ENCODE measurements at places on chromosomes 6 and 20.

GRCh38 chr20:33560026-33560425 is 70.1 kb downstream of the CBFA2T2 start:
- DNase-seq: no peak

DNA sequence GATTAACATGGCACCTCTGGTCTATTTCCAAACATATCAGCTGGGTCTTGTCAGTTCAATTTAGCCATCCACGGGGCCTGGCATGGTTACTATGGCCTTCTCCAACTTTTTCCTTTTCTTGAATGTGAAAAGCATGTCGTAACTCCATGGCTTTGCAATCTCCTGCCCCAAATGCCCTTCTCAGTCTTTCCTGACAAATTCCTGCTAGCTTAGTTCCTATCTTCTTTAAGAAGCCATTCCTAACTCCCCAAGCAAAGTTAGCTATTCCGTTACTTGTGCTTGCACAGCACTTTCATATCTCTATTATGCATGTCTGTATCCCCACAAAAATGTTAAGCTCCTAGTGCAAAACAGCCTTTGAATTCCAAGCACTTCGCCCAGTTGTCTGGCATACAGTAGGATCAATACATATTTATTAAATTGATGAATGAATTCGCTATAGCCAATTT is 105.6 kb downstream of the AIG1 start:
- DNase-seq: no peak

DNA sequence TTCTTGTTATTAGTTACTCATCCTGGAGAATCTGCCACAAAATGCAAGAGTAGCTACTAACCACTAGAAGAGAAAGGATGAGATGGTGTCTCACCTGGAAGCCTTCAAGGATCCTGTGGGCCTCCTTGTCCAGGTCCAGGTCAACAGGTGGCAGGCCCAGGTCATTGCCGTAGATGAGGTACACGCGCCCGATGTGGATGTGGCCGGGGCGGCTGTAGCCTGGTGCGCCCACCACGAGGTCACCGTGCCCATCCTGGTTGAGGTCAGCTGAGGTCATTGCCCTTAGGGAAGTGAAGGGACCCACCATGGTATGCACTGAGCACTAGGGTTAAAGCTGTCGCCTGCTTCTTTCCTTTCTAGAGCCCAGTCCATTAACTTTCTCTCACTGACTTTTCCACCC is 35.5 kb downstream of the GPLD1 start:
- DNase-seq: no peak

DNA sequence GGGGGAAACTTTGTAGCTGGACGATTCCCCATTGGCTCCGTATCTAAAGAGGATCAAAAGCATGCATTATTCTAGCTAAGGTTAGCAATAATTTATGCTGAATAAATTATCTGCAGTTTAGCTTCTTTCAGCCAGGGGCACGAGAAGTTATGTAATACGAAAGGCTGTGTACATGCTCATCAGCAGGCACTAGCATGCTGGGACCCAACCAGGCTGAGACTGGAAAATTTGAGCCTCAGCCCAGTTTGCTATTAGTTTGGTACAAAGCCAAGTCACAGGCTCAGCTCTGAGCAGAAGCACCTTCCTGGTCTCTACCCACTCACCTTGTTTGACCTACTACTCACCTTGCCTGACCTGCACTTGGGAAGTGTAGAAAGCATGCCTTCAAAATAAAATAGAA is 328.1 kb upstream of the ARID1B start:
- DNase-seq: no peak

- no peak for DNase-seq
These were observed 52.4 kb upstream of the IPCEF1 start for GRCh38 chr6:154408891-154409500.

- no peak for DNase-seq
These were observed 1.1 kb downstream of the FBXO30 start for GRCh38 chr6:145813285-145814034.

DNA sequence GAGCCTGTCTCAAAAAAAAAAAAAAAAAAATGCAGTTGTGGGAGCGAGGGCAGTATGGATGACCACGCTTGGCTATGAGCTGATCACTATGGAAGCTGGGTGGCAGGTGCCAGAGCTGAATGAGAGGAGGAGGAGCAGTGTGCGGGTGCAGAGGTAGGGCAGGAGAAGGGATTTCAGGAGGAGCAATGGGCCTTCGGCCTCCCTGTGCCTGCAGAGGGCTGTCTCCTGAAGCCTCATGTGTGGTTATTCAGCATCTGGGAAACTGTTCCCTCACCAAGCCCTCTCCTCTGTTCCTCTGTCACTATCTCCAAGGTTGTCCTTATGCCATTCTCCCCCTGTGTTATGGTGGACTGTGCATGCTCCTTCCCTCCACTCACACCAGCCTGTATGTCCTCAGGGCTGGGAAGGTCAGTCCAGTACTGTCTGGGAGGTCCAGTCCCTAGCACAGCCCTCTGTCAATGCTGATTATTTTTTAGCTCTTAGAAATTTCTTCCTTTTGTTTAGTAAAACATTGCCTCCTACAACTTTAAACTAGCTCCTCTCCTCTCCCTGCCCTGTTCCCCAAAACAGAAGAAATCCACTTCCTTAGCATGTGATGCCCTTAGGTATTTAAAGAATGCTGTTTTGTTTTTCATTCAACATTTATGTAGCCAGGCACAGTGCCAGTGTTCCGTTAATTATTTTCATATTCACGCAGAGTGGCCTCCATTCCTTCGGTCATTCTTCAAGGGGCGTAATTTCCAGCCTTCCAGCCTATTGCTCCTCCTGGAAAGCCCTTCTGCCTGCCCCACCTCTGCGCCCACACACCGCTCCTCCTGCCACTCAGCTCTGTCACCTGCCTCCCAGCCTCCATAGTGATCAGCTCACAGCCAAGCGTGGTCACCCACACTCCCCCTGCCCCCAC is 48.9 kb downstream of the CNBD2 start:
- peak; percentile 84 for DNase-seq

GRCh38 chr20:50415516-50416268 is 94.5 kb upstream of the PTPN1 start:
- DNase-seq: peak; percentile 99

DNA sequence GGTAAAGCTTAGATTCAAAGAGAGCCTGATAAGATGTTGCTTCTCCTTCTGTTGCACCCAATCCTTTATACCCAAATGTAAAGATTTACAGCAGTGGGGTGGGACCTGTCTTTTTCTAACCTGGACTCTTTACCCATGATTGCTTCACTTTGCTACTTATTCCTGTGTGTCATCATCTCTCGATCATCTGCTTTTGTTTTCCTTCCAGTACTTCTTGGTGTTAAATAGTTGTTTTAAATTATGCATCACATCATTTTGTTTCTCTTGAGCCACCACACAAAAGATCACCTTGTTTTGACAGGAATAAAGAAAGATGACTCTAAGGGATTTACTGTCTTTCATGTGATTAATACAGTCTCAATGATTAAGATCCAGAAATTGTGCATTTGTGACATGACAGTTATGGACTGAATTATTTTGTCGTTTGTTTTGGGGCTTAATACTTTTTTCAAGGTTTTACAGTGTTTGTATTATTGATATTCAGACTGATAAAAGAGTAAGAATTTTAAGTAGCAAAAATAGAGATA is 123.1 kb downstream of the CDKAL1 start:
- DNase-seq: no peak

GRCh38 chr6:130587778-130588520 is 222.1 kb downstream of the TMEM200A start:
- DNase-seq: no peak

Data from upper lobe of right lung (tissue), 1 donor.